SJSA1 (cell line): ENCODE measurements at places on chromosomes 7 and 10. TPM values are rescaled to one million over a fixed set of nuclear protein-coding genes. Genes with fewer than 3 reads are reported as not detected.
A peak's percentile ranks its signal among the peaks of the same experiment; 100 is the strongest.

The AZGP1 gene
- total RNA-seq = not detected in 2 replicates

The SORCS1 gene
- total RNA-seq = not detected in 2 replicates

The TEX36 gene
- not detected in 2 replicates for total RNA-seq

The EIF5AL1 gene
- 0.09 and 0.58 TPM in 2 replicates for total RNA-seq

The CHAT gene
- total RNA-seq = not detected in 2 replicates

The HECW1 gene
- 19.1 TPM in 2 replicates for total RNA-seq

The CC2D2B gene
- 0.08 TPM in 1 of 2 replicates, not detected in the other for total RNA-seq

DNA sequence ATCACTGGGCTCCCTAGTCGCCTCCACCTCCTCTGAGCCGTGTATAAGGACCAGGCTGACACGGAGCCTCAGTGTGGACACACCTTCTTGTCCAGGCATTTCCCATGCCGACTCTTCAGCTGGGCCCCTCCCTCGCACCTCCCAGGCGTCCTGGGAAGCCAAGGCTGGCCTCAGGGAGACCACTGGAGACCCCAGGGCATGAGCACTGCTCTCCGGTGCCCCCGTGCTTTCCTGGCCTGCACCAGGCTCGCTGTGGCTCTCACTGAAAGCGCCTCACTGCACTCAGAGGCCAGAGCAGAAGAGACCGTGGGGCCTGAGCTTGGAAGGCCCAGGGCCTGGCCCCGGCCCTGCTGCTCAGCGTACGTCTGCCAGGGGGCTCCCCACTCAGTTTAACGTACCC is 31.4 kb downstream of the LRRC27 start:
- no peak for DNase-seq

GRCh38 chr7:94662548-94662947 is 6.6 kb upstream of the SGCE start:
- no peak for DNase-seq

GRCh38 chr7:44534501-44534900 is 6.6 kb downstream of the NPC1L1 start:
- DNase-seq = no peak

GRCh38 chr10:11936389-11937152 is 106.0 kb downstream of the UPF2 start:
- DNase-seq = no peak

DNA sequence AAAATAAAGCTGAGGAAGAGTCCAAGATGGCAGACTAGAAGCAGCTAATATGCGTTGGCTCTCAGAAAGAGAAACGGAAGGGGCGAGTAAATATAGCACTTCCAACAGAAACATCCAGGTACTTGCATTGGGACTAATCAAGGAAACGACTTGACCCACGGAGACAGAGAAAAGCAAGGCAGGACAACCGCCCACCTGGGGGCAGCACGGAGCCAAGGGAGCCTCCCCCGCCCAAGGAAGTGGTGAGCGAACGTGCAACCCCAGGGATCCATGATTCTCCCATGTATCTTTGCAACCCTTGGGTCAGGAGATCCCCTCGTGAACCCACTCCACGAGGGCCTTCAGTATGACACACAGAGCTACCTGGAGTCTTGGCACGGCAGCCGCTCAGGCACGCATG is 45.4 kb upstream of the GRM3 start:
- no peak for DNase-seq

GRCh38 chr7:42189535-42189934 is 47.5 kb downstream of the GLI3 start:
- no peak for DNase-seq

DNA sequence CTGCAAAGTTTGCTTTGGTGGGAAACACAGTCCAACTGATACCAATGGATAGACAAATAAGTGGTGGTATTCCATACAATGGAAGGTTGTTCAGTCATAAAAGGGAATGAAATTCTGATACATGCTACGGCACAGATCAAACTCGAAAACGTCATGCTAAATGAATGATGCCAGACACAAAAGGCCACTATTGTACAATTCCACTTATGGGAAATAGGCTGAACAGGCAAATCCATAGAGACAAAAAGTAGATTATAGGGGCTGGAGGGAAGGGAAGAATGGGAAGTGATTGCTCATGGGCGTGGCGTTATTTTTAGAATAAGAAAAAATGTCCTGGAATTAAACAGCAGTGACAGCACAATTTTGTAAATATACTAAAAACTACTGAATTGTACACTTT is 66.0 kb upstream of the FOXK1 start:
- no peak for DNase-seq

- DNase-seq = no peak
Observed at GRCh38 chr7:147861058-147861716, 729.4 kb upstream of the C7orf33 start.

DNA sequence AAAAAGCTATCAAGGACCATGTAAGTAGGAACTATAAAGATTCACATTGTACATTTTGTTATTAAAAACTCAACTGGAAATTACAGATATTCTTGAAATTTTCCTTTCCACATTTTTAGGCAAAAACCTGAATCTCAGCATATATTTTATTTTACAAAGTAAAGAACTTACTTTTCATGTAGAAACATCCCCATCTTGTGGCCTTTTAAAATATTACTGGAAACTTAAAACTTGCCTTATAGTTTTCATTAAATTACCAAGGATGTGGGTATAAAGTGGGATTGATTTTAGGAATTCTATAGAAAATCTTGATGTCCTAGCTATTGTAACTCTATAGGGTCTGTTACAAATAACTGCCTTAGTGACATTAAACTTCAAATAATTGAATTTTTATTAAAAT is 10.6 kb downstream of the DBF4 start:
- no peak for DNase-seq

DNA sequence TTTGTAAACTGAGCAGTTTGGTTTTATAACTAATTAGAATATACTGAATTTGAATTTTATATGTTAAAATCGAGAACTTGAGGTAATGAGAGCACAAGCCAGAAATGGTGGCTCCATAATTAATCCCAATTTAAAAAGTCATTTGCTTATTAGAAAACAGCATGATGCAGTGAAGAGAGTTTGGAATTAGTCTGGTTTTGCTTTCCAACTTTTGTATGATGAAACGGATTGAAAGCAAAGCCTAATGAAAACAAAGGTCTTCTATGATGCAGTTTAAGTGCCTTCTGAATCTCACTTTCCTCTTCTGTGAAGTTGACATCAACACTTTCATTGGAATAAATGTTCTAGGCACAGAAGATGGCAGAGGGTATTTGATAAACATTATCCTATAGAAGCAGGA is 89.4 kb downstream of the SORCS1 start:
- DNase-seq = no peak

GRCh38 chr7:29127527-29127926 is 18.8 kb downstream of the CPVL start:
- no peak for DNase-seq

DNA sequence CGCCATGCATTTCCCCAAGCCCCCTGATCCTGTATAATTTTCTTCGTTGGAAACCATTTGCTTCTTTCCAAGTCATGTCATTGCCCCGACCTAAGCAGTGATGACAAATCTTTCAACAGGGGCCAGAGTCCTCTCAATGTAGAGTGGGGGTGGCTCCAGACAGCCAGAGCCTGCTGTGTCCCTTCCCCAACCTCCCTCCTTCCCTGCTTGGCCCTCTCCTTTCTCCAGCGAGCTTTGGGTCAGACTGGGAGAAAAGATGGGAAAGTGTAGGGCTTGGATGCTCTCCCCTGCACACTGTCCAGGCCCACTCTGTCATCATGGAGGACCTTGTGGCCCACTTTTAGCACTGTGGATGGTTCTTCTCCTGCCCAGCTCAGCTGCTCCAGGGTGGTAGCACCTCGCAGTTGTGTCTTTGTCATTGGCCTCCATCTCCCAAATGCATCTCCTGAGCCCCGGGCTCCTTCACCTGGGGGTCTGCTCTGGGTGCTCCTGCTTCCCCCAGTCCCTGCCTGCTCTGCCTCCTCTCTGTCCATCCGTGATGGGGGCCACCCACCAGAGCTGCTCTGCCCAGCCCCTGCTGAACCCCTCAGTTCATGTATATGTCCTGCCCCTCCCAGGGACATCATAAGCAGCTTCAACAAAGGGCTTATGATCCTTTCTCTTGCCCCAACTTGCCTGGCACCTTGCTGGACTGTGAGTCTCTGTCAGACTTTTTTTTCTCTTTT is 37.5 kb downstream of the BTBD16 start:
- peak; percentile 38 for DNase-seq

GRCh38 chr7:73705551-73705920 is 13.9 kb downstream of the STX1A start:
- DNase-seq = no peak

DNA sequence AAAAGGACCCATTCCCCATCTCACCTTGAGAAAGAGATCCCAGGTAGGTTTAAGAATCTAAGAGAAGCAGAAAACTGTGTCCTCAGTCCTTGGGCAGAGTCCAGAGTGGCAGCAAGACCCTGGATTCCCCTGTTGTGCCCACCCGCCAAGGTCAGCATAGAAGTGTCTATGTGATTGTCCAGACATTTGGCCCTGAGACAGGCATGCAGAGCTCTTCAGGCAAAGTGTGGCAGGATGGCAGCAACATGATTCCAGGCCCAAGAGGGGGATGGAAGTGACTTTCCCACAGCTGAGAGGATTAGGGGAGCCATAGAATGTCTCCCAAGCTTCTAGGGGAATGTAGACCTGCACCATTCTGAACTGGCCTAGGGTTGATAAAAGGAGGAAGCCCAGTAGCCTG is 39.1 kb upstream of the OPALIN start:
- DNase-seq = no peak

DNA sequence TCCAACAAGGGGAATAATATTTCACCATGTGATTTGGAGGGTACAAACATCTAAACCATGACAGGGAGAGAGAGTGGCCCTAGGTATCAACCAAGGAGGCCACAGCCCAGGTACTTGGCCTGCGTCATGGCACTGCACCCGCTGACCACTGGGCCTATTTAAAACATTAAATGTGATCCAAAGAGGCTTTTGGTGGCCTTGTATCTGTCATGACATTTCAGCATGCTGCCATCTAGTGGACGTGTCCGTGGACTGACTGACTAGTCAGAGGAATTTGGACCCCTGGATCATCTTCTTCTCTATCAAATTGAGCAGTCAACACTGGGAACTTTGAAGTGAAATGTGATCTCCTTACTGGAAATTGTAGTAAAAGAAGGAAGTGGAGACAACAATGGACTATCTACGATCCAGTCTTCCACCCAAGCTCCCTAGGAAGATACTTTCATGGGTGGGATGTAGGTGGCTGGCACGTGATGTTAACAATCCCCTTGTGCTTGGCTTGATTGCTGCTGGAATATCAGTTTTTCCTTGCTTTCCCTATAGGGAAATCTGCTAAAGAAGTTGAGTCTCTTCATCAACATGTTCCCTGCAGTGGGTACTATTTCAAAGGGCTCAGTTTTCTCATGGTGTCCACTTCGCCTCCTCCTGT is 24.6 kb upstream of the ITGA8 start:
- DNase-seq = peak; percentile 67

- no peak for DNase-seq
Observed at GRCh38 chr7:123398921-123399320, 135.5 kb downstream of the IQUB start.

GRCh38 chr7:95411666-95412065 is 15.5 kb upstream of the PON3 start:
- DNase-seq = no peak

DNA sequence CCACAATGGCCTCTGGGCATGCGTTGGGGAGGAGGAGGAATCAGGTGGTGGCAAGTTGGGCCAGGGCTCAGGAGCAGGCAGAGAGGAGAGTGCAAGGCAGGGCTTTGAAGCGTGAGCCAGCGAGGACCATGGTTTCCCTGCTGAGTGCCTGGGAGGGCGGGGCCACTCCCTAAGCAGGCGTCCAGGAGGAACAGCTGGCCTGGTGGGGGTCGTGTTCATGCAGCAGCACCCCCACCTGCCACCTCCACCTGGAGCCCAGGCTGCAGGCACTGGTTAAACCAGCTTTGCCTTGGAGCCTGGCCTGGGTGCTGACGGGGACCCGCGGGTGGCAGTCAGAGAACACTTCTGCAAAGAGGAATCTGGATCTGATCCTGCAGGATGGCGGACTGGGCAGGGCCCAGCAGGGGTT is 24.2 kb upstream of the AQP1 start:
- no peak for DNase-seq

DNA sequence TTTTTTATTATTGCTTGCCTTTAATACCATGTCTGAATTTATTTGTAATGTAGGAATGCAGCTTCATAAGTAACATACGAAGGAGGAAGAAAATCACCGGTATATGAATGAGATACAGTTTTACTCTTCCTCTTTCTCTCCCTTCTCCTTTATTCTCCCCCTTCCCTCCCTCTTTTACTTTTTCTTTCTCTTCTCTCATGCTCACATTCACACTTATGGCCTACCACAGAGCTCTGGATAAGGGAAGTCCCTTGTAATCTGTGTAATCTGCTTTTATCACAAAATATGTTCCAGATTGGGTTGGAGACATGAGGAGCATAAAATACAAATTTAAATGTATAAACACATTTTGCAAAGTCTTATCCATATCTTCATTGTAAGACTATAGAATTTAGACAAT is 59.4 kb downstream of the MDFIC start:
- no peak for DNase-seq

DNA sequence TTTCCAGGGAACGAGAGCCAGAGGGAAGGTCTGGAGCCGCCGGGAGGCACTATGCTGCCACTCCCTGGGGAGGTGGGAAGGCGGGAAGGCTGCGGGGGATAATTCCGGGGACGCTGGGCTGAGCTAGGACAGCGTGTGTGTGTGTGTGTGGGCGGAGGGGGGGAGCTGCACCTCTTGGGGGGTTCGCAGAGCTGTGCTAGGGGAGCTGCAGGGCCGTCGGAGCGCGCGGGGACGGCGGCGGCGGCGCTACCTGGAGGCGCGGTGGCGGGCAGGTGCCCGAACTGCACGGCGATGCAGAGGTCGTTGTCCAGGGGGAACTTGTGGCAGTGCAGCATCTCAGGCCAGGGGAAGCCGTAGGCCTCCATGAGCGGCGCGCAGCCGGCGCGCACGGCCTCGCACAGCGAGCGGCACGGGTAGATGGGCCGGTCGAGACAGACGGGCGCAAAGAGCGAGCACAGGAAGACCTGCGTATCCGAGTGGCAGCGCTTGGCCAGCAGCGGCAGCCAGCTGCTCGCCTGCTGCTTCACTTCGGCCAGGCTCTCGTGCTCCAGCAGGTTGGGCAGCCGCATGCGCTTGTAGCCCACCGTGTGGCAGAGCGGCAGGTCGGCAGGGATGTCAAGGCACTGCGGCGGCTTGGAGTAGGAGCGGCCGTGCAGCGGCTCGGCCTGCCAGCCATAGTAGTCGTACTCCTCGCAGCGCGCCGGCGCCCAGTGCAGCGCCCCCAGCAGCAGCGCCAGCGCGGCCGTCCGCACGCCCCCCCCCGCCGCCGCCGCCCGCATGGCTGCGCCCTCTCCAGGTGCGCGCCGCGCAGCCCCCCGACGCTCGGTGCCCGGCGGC is 526 bp downstream of the SFRP5 start:
- no peak for DNase-seq

GRCh38 chr10:15344876-15345285 is 26.2 kb downstream of the FAM171A1 start:
- no peak for DNase-seq
